Renal pelvis (tissue), 12 donors: ENCODE measurements at places on chromosomes 3 and 15. TPM values are rescaled to one million over a fixed set of nuclear protein-coding genes. Genes with fewer than 3 reads are reported as not detected.

- no peak for DNase-seq
Measured at GRCh38 chr15:77495838-77496596, 75.3 kb downstream of the HMG20A start.

- DNase-seq, result no peak
Measured at GRCh38 chr3:151995091-151995490, 121.6 kb downstream of the SUCNR1 start.

DNA sequence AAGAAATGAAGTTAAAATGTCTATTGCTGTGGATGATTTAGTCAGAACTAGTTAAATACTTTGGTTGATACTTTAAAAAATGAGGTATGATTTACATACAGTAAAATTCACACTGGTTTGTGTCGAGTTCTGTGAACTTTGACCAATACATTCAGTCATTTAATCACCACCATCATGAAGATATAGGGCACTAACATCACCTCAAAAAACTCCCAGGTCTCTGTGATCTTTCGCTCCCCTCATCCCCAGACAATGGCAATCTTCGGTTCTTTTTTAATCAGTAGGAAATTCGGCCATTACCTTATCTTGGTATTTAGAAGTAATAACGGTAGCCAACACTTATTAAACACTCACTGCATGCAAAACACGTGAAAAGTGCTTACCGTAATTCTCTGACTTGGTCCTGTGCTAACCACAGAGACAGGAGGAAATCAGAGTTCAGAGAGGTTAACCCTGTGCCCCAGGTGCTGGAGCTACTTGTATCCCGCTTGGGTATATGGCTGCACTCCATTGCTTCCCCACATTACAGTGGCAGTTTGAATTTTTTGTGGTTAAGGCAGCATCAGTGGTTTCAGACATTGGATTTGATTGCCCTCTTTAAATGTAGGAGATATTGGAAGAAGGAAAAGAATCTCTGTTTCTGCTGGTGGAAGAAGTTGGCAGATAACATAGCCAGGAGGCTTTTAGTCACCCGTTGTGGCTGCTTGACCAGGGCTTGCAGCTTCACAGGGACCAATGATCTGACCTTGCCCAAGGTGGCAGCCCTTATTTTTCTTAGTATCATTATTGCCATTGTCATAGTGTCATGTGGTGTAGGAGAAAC, 4.2 kb downstream of the PLCL2 start:
- no peak for DNase-seq

DNA sequence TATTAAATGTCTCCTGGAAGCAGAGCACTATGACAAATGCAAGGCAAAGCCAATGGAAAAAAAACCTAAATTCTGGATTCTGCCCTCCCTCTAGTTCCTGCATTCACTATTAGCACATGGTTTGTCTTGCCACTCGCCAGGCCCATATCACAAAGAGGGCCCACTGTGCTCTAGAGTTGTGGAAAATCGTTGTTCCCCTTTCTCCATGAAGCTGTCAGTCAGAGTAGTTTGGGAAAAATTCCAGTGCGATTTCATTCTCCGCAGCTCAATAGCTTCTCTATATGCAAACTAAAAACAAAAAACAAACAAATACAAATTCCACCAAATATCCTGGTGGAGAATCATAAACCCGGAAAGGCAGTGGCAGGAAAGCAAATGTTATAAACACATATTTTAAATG, 77.3 kb downstream of the RORA start:
- DNase-seq, result no peak

- DNase-seq, result no peak
Measured at GRCh38 chr3:169232863-169233262, 430.6 kb downstream of the MECOM start.

DNA sequence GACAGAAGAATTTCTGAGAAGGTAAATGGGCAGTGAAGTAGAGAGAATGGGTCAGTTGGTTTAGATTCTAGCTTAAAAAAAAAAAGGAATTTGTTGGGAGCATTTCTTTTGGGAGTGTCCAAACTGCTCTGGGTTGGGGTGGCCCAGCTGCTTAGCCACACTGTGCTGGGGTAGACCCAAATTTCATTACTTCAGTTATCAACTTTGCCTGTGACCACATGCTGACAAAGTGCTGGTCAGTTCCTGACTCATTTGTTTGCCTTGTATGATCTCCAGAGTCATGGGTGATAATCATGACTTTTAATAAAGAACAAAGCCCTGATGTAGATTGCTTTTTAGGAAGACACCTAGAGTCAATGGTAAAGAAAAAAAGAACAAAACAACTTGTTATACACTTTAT, 121.5 kb upstream of the FGF7 start:
- no peak for DNase-seq

DNA sequence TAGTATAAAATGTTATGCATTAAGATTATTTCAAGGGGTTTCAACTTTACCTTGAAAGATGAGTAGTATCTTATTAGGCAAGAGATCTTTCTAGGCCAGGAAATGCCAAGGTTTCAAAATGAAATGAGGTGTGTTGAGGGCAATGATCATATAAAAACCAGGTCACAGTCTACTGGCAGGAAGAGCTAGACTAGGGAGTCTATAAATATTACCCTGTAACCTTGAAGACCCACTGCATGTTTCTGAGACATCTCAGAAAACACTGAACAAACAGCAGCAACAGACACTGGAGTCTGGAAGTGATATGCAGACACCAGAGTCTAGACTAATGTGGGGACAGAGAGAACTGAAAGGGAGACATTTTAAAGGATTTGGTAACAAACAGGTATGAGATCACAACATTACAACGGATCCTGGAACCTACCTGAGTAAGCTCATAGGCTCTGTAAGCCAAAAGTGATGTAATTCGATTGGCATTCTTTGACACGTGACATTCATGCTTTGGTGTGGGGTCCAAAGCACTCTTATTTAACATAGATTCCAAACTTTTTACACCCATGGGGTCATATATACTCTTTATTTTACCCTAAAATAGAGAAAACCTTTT, 15.0 kb downstream of the TASOR start:
- DNase-seq, result no peak

DNA sequence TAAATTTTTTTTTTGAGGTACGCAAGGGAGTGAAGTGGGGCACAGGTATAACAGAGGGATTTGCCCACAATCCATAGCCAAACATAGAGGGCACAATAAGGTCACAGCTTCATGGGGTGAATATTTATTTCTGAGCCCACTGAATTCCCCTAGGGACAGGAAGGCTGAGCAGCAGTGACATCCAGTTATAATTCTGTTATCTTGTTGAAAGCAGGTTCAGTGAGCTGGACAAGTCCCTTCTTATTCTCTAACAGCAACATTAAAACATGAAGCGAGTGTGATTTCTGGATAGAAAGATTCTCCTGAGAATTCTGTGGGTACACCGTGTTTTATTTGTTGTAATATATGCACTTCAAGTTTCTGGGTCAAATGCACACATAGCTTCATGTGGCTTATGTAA, 538.2 kb downstream of the NAALADL2 start:
- DNase-seq, result no peak

DNA sequence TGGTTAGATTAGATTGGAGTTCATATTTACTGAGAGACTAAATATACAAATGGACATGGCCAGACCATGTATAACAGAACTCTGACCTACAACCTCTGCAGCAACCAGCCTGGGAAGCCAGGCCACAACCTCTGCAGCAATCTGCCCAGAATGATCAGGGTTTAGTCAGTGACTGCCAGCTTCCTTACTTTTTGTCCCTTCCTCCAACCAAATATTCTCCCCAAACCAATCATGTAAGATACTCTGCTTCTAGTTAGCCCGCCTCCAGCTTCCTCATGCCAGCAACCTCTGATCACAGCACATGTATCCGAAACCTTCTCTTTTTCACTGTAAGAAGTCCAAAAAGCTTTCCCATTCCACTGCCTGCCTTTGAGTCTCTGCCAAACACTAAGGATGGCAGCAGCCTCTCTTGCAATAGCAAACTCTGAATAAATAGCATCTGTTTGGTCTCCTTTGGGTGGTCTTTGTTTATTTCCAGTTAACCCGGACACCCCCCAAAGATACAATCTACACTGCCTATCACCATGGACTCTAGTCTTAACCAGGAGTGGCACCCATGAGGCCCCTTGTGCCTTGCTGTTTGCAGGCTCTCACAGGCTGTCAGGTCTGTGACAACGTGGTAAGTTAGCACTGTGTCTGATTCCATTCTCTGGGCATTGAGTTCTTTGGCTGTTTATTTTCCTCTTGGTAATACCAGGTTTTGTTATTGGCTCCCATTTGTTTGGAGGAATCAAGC, 102.2 kb downstream of the ERC2 start:
- no peak for DNase-seq

- DNase-seq, result no peak
Measured at GRCh38 chr3:69203631-69204314, 81.4 kb upstream of the LMOD3 start.

Gene UNC13C
- 8.4 TPM for polyA plus RNA-seq

Gene UBR1
- polyA plus RNA-seq, result 23.1 TPM

Gene RHOA
- polyA plus RNA-seq, result 464 TPM

Gene RLBP1
- polyA plus RNA-seq, result not detected

Gene ENTPD3
- 1.8 TPM for polyA plus RNA-seq

Gene PLSCR1
- 75.6 TPM for polyA plus RNA-seq

Gene HRH1
- 2.2 TPM for polyA plus RNA-seq
